Panc1 (cell line): ENCODE measurements at places on chromosomes 16 and 17. TPM values are rescaled to one million over a fixed set of nuclear protein-coding genes. Genes with fewer than 3 reads are reported as not detected.
A peak's percentile ranks its signal among the peaks of the same experiment; 100 is the strongest.

DNA sequence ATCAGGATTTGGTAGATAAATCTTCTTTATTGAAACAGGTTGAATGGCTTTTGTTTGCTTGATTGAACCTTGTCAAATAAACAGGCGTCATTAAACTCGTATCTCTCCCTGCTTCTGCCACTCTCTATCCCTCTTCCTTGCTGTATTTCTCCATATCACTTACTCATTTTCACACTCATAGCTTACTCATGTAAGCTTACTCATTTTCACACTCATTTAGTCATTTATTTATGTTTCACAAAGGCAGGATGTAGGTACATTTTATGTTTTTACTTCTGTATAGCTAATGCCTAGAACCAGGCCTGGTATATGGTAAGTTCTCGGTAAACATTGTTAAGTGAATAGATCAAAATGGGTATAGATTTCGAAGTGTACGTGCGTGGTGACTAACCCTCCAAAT, 450.0 kb downstream of the PMP22 start:
- no peak overlapping the region for H3K27ac ChIP-seq
- H3K36me3 ChIP-seq: no peaks in the 10 kb centered on the region
- DNase-seq: no peak
- no peaks in the 10 kb centered on the region for H3K27me3 ChIP-seq

- no peak for DNase-seq
- H3K27ac ChIP-seq: no peak overlapping the region
- H3K4me1 ChIP-seq: no peaks in the 10 kb centered on the region
- peaks cover 2% of the 10 kb centered on the region; the same call in 1 of the 2 replicates for H3K27me3 ChIP-seq
Measured at GRCh38 chr16:13909872-13910303, 10.1 kb upstream of the ERCC4 start.

- H3K4me1 ChIP-seq: no peaks in the 10 kb centered on the region
- no peak for DNase-seq
- H3K27me3 ChIP-seq: no peaks in the 10 kb centered on the region
- H3K4me3 ChIP-seq: no peak overlapping the region
Measured at GRCh38 chr17:43822570-43823190, 10.3 kb downstream of the MPP3 start.

The DLX3 gene
- total RNA-seq: 2.9 TPM

The IRX3 gene
- total RNA-seq: 7.0 TPM

The GNG13 gene
- 0.23 TPM for total RNA-seq

The SHBG gene
- 1.2 TPM for total RNA-seq

The ADORA2B gene
- total RNA-seq: 42.7 TPM

The MPV17L gene
- total RNA-seq: 10.4 TPM

- H3K4me1 ChIP-seq: peaks cover 7% of the 10 kb centered on the region
- no peak for DNase-seq
- no peaks in the 10 kb centered on the region; the same call in 1 of the 2 replicates for H3K36me3 ChIP-seq
- peak within 1 kb of the TSS; percentile 64 for H3K4me3 ChIP-seq
- H3K27ac ChIP-seq: peak within 1 kb of the TSS; percentile 63
Measured at GRCh38 chr16:84647828-84648594, at the start of gene KLHL36. Gene KLHL36, plus strand, starts transcription at chr16:84648511. Its CDS starts 2,357 bp downstream, at chr16:84650868.

The PLA2G10 gene
- total RNA-seq: 0.23 TPM

The KRTAP9-6 gene
- total RNA-seq: not detected

- no peak for DNase-seq
- H3K27ac ChIP-seq: no peak overlapping the region
- H3K27me3 ChIP-seq: no peaks in the 10 kb centered on the region
- peaks cover 16% of the 10 kb centered on the region for H3K36me3 ChIP-seq
Measured at GRCh38 chr17:49603238-49603637, 27.6 kb downstream of the NXPH3 start.

GRCh38 chr16:5428932-5429331, 331.3 kb upstream of the EEF2KMT start:
- H3K36me3 ChIP-seq: no peaks in the 10 kb centered on the region
- H3K4me1 ChIP-seq: no peaks in the 10 kb centered on the region
- no peak overlapping the region for H3K4me3 ChIP-seq
- no peak overlapping the region for H3K27ac ChIP-seq
- DNase-seq: no peak
- H3K27me3 ChIP-seq: no peaks in the 10 kb centered on the region
